Memory B cell (primary cell): ENCODE measurements at places on chromosomes 7 and 10.

DNA sequence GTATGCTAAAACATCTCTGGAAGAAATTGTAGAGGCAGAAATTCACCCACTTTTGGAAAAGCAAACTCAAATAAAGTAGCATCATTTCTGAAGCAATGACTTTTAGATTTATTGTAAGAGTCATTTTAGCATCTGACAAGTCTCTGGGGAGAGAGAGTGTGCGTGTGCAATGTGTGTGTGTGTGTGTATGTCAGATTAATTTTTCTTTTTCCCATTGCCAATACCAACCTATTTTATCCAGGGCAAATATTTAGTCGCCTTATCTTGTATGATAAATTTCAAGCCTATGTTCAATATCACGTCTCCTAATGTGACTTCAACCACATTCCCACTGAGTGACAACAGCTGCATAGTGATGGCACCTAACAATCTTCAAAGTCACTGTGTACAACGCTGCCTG is 101.7 kb downstream of the NEBL start:
- no peak for DNase-seq

GRCh38 chr7:135334830-135335543 is 101.3 kb downstream of the STRA8 start:
- no peak for DNase-seq

DNA sequence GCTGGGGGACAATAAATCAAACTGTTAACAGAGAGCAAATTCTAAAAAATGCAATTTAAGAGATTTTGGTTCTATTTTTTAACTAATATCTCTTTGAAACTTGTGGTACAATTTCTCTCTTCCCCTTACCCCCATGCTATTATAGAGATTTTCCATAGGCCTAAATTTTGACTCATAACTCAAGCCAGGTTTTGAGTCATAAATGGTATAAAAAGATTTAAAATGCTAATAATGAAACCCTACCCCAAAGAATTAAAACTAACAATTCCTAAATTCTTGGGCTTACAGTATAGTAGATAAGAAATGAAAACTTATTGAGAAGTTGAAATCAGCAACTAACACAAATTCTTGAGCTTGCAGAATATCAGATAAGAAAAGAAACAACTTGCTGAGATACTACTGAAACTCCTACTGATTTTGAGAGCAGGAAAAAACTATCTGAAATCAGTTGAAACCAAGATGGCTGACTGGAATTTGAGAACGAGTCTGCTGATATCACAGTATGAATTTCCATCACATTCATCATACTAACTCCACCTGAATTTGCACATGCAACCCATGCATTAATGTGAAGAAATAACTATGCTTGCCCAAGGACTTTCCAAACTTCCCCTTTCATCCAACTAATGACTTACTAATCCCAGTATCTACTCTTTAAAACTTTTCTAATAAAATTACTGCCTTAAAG is 36.3 kb downstream of the POT1 start:
- no peak for DNase-seq

- no peak for DNase-seq
Observed at GRCh38 chr7:153354071-153354470, 594.5 kb downstream of the ACTR3B start.

GRCh38 chr7:131532570-131533091 is 23.8 kb downstream of the PODXL start:
- no peak for DNase-seq

DNA sequence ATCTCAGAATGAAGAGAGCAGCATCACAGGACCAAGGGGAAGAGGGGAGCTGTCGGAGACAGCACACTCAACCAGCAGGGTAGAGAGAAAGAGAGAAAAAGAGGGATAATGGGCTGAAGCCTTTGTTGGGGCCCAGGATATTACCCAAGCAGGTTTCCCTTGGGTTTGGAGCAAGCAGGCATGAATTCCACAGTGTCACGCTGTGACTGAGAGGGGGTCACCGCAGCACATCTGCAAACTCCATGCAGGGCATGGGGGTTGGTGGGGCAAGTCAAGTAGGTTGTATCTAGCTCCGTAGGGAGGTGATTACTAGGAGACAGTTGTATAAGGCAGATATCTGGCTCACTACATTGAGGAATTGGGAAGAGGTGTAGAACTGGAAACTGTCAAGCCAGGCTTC is 42.2 kb upstream of the SEMA3E start:
- DNase-seq: no peak

DNA sequence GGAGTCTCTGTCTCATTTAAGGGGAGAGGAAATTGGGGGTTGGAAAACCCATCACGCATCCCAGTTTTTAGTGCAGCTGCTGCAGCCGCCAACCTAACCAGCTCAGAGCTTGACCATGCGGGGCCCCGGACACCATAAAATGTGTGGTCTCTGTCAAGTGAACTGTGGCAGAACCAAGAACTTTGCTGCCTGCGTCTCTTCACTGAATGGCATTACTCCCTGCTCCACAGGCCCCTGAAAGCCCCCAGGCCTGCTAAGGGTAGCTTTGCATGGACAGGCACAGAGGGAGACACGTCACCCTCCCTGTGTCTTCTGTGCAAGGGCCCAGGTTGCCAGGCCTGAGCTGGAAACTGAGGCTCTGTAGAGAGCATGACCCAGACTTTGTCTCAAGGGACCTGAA is 144.6 kb upstream of the GPR26 start:
- DNase-seq: no peak

GRCh38 chr10:37703114-37703513 is 154.3 kb downstream of the ZNF248 start:
- no peak for DNase-seq

- DNase-seq: no peak
Observed at GRCh38 chr7:155344270-155344617, 46.6 kb downstream of the INSIG1 start.

DNA sequence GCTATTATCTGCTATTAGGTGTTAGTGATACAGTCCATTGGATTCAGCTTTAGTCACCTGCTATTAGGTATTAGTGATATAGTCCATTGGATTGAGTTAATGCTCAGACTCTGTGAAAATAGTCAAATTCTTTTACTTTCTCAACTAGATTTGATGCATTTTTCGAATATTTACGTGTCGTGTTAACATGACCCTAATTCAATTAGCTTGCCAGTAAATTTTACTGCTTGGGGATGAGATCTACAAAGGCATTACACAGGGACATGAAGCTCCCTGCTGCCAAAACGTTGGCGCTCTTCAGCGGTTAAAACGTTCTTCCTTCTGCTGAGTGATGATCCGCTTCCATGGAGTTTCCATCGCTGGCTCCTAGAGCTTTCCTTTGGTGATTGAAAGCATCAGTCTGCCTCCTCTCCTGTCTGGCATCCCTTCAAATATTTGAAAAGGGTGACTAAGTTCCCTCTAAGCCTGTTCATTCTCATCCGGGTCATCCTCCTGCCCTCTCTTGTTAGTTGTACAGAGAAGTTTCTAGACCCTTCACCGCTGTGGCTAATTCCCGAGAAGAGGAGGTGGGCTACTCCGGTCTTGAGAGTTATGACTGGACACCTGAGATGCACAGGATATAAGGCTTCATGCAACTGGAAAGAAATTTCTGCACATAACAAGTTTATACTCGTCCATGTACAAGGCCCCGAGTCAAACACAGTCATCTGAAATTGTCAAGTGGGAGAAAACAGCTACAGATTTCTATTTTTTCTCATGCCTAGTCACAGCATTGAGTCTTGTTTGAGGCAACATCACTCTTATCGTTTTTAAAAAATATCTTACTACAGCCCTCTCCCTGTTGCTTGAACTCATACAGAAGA is 254.0 kb downstream of the KLF6 start:
- DNase-seq: no peak

DNA sequence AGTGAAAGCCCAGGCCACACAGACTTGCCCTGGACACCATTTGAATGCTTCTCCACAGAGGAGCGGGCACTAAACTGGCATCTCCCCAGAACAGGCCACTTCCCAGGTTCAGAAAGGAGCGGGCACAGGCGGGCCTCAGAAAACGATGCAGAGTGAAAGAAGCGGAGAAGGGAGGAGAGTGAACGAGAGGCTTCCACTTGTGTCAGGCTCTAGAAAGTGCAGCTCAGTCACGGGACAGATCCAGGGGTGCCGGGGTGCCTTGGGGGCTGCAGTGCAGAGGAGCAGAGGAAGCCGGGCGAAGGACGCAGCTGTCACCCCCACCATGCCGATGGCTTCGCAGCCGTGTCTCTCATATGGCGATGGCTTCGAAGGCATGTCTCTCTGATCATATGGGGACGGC is 26.1 kb upstream of the PRKAR1B start:
- DNase-seq: no peak

DNA sequence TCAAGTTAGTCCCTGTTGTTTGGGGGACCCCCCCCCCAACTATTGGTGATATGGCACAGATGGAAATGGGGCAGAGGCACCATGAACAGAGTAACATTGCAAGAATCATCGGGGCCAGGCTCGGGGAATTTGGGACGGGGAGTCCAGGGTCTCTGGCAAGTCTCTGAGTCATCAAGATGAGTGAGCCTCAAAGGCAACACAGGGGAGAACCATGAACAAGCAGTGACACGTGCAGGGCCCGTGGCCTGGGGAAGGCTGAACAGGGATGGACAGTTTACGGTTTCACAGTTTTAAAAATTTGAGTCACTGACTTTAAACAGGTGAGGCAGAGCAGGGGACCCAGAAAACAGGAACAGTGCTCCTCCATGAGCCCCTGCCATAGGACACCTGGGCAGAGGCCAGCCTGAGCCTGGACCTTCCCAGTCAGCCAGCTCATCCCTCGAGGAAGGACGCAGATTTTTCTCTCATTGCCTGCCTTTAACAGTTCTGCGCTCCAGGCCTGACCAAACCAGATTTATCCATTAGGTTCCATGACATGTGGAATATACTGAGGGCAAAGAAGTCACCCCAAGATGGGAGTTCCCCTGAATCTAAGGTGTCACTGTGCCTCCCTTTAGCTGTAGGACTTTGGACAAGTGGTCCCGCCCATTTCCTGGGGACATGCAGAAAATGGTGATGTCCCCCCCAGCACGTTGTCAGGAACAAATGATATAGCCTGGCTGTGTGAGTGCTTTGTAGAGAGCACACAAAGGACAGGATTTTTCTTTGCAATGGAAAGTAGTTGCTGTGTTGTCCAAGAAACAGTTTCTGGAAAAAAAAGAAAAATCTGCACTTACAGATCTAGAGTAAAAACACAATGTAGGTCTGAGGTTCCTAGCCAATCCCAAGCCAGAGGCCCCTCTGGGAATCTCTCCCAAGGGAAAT is 23.8 kb downstream of the CHST15 start:
- no peak for DNase-seq

DNA sequence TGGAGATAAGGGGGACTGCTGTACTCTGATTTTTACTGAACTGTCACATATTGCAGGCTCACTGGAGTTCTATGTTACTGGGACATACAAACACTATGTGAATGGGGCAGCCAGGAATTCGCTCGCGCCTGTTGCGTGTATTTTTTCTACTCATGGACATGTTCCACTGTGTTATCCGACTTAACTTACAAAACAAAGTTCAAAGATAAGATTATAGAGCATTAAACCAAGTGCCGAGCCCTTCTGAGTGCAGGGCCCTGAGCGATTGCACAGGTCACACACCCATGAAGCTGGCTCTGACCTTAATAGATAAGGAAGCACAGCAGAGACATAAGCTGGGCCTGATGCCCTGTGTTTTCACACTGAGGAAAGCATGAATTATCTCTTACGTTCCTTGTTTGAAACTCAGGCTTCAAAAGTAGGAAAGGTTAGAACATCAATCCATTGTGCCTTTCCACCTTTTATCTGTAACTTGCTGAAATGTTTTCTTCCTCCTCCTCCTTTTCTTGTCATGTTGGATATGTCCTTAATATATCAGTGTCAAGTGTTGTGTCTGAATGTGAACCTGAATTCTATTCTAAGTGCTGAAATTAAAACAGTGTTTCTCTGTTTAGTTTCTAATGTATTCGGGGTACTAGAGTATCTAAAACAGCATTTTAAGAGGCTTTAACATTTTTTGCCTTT is 273.8 kb downstream of the AUTS2 start:
- DNase-seq: no peak
